Femur (tissue), 1 donor: ENCODE measurements at places on chromosomes 7 and 10.
A peak's percentile ranks its signal among the peaks of the same experiment; 100 is the strongest.

- DNase-seq = no peak
Observed at GRCh38 chr10:21993360-21994001, 10.0 kb downstream of the DNAJC1 start.

DNA sequence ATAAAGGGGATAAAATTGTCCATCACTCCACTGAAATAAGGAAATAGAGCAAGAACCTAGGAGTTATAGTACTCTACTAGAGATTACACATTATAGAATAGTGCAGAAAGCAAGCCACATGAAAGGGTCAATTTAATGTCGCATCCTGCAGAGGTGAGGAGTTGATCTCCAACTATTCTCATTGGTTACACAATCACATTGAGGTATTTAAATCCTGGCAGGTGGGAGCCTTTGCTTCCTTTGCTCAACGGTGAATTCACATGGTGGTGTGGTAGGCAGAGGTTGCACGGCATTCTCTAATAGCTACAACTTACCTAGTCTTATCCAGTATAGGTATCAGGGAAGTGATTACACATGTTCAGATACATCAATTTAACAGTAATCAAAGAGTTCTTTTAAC lies 198.4 kb upstream of the TCF7L2 start:
- no peak for DNase-seq

DNA sequence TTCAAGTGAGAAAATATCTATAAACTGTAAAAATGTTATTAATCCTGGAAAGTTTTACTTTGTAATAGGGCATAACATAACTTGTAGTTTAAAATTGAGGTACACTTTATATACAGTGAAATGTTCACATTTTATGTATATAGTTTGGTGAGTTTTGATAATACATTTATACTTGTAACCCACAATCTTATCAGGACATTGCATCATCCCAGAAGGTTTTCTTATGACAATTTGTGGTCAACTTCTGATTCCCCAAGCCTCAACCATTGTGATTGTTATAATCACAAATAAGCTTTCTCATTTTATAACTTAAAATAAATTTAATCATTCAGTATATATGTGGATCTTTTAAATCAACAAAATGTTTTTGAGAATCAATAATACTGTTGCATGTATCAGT lies 151.1 kb downstream of the TFPI2 start:
- DNase-seq = no peak

GRCh38 chr7:78179211-78179610 lies 380.6 kb downstream of the PHTF2 start:
- peak; percentile 38 for DNase-seq

GRCh38 chr10:33229252-33229948 lies 105.1 kb downstream of the NRP1 start:
- no peak for DNase-seq

GRCh38 chr7:45068236-45069023 lies 20.3 kb downstream of the NACAD start:
- DNase-seq = no peak

- DNase-seq = no peak
Observed at GRCh38 chr10:125149036-125149679, 11.2 kb downstream of the CTBP2 start.

GRCh38 chr10:59324597-59324996 lies 37.8 kb downstream of the FAM13C start:
- DNase-seq = no peak

GRCh38 chr10:103936022-103936421 lies 18.0 kb upstream of the STN1 start:
- no peak for DNase-seq

- DNase-seq = no peak
Observed at GRCh38 chr10:79020605-79021004, 48.2 kb upstream of the ZMIZ1 start.

DNA sequence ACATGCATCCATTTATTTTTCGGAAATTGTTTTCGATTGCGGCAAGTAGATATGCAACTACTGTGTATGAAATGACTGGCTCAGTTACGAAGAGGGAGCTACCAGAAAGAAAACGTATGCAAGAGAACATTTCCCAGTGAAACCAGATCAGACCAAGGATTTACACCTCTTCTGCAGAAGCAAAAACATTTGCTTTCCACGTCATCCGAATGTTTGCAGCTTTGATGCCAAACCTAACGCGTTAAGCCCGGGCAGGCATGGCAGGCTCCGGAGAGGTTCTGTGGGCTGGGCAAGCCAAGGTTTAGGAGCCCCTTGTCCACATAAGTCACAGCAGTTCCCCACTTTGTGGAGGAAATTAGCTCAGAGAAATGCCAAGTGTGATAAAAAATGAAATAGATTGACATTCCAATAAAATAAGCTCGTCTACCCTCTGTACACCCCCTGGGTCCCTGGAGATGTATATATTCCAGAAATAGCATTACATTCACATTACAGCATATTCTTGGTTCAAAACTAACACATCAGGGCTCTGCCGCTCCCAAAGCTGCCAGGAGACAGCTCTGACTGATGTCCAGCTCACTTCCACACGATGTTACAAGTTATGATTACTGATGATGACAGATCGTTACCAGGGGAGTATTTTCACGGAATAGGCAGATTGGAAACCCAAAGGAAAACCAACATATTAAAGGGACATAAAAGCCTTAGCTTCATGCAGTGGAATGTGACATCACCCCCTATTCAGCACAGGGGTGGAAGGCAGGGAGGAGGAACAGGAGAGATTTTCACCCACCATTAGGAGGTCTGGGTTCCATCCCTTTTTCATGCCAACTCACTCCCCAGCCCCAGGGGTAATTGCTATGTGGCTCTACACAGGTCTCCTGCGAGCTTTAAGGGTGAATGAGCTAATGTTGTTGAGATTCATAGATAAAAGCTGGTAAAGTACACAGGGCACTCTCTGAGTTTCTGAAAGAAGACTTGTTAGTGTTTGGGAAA lies 81.5 kb downstream of the LYZL1 start:
- DNase-seq = peak; percentile 65

DNA sequence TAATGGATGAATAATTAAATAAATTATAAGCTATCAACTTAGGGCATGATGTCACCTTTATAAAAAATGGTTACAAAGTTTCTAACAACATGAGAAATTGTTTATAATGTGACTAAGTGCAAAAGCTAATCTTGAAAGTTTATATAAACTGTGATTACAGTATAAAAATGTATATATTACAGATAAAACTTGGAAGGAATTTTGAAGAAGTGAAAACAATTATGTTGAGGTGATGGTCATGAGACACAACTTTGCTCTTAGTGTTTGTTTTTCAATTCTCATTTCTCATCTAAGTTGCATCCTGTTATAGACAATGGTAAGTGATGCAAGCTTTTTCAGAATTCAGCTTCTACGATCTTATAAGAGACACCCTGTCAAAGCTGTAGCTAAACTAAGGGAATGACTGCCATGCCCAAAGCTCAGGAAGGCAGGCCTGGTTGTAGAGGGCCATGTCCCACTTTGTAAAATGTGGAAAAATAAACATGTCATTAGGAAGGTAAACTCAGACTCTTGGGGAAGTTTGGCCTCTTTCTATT lies 23.9 kb downstream of the MACC1 start:
- no peak for DNase-seq

GRCh38 chr10:13683017-13683416 lies 96.3 kb downstream of the PRPF18 start:
- no peak for DNase-seq
